ENCODE measurements at places on chromosomes 5 and 9.

DNA sequence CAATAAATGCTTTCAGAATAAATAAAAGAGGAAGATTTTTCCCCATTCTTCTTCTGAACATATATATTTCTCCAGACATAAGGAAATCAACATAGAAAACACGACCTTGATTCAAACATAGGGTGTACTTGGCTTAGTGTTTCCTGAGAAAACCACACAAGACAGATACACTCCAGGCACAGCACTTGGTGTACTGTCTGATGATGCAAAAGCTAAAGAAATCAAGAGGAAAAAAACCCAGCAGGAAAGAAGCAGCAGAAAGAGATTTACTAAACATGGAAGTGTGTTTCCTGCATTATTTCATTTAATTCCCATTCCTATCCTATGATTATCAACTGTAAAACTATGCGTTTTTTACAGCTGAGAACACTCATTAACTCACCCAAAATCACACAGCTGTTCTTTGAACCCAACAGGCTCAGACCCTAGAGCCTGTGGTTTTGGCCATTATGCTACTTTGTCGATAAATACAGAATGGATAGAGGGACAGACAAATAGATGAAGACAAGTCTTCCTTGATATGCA is 46.1 kb downstream of the NIPAL4 start:
- DNase-seq: no peak

GRCh38 chr9:72589667-72590521 is 68.5 kb downstream of the TMC1 start:
- DNase-seq: no peak

DNA sequence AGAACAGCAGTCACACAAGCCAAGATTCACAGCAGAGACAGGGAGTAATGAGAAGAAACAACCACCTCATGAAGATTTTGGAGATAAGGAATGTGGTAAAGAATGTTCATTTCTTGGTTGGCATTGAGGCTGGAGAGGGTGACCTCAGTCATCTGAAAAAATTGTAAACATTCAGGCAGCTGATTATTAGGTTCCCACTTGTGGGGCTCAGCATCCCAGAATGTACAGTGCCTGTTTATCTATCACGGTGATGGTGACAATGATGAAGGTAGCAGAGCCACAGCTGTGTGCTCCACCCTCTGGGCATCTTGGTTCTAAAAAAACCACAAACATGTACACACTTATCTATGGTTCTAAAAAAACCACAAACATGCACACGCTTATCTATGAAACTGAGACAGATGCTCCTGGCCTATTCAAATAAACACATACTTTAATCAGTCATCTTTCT is 143.9 kb upstream of the MOCS2 start:
- DNase-seq: no peak

GRCh38 chr9:114327749-114328148 is 1.9 kb upstream of the ORM2 start:
- DNase-seq: no peak

GRCh38 chr9:120901755-120902568 is 24.6 kb downstream of the TRAF1 start:
- no peak for DNase-seq

DNA sequence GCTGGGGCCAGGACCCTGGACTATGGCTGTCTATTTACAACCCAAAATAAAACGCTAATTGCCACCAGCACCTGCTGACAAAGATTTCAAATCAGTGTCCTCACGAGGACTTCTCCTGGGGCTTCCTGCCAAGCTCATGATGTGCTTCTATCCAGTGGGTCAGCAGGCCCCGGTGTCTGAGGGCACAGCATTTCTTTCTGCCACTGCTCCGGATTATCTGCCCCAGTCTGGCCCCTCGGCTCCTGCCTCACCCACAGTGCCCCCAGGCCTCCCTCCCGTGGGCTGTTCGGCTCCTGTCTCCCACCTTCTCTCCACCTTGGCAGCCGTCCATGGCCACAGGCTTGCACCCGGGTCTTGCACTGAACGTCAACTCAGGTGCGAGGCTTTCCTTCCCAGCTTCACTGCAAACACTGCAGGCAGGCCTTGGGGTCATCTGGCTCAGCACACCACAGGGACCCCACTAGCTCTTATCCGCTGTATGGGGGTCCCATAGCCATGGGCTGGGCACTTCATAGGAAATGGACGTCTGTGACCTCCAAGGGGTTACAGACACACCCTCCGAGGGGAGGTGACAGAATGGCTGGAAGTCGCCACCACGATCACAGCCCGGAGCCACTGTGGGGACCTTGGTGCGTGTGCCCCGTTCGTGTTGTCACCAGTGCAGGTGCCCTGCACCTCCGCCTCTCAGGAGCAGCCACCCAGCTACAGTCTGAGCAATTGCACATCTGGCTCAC is 43.8 kb upstream of the FCN1 start:
- peak; percentile 35 for DNase-seq

DNA sequence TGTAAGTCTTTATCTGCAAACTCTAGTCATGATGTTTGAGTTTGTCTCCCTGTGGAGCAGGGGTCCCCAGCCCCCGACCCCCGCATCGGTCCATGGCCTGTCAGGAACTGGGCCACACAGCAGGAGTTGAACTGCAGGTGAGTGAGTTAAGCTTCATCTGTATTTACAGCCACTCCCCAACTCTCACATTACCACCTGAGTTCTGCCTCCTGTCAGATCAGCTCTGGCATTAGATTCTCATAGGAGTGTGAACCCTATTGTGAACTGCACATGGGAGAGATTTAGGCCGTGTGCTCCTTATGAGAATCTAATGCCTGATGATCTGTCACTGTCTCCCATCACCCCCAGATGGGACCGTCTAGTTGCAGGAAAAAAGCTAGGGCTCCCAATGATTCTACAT is 7.0 kb downstream of the C9orf85 start:
- DNase-seq: no peak

DNA sequence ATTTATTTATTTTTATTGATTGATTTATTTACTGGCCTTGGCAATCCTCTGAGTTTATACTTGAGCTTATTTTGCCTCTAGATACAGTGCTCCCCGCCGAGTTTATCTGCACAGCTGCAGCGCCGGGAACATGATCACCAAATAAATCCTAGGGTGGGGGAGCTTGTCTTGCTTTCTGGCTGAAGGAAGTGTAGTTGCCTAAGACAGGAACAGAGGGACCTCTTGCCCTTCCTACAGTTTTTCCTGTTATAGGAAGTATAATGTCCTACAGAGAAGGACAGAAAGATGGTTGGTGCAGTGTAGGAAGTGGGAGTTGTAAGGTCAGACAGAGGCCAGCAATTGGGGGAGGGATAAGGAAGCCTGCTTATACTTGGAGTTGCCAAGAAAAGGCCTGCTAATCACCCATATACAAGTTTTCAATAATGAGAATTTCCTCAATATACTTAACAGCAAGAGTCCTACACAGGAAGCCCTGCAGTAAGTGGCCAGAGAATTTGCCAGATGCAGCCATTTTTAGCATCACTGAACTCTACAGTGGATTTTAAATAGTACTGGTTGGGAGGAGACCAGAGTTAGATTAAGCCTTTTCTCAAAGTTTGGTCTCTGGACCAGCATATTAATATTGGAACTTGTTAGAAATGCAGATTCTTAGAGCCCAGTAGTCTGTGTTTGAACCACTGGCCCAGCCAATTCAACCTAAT is 7.7 kb downstream of the AOPEP start:
- DNase-seq: no peak

- no peak for DNase-seq
Observed at GRCh38 chr9:35915681-35916294, 6.5 kb downstream of the SPAAR start.

DNA sequence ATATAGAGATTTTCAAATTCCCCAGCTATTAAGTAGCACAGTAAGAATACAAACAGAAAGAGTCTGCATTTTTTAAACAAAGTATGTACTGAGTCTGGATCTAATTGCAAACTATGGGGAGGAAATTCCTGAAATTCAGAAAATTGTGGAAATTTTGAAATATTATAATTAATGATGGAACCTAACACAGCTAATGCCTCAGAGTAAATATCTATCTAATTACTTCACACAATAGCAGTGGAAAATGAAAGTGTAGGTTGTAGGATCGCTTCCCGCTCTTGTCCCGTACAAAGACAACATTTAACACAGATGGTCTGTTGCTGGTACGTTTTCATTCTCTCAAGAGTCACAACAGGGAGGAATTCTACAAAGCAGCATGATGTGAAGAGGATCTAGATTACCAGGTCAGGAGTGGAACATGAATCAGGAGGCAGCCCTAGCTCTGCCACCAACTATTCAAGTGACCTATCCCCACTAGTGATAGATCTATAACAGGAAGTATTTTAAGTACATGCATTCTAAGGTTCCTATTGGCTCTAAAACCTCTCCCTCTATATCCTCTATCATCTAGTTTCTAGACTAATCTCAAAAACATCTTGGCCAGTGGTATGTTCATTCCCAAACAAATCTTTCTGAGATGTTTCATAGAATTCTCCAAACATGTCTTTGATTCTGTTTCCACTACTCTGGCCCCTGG is 58.9 kb upstream of the GRAMD2B start:
- no peak for DNase-seq

- no peak for DNase-seq
Observed at GRCh38 chr9:84759300-84759750, 89.8 kb downstream of the NTRK2 start.

GRCh38 chr5:60248901-60249300 is 355.4 kb upstream of the PDE4D start:
- DNase-seq: no peak

- DNase-seq: no peak
Observed at GRCh38 chr9:85603936-85604335, 137.8 kb downstream of the AGTPBP1 start.

DNA sequence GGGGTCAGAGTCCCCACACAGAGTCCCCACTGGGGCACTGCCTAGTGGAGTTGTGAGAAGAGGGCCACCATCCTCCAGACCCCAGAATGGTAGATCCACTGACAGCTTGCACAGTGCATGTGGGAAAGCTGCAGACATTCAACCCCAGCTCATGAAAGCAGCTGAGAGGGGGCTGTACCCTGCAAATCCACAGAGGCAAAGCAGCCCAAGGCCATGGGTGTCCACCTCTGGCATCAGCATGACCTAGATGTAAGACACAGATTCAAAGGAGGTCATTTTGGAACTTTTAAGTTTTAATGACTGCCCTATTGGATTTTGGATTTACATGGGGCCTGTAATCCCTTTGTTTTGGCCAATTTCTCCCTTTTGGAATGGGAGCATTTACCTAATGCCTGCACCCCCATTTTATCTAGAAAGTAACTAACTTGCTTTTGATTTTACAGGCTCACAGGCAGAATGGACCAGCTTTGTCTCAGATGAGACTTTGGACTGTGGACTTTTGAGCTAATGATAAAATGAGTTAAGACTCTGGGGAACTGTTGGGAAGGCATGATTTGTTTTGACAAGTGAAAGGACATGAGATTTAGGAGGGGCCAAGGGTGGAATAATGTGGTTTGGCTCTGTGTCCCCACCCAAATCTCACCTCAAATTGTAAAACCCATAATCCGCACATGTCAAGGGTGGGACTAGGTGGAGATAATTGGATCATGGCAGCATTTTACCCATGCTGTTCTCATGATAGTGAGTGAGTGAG is 56.3 kb upstream of the ITGA1 start:
- DNase-seq: no peak

GRCh38 chr5:130216286-130216685 is 312.0 kb downstream of the CHSY3 start:
- DNase-seq: no peak

DNA sequence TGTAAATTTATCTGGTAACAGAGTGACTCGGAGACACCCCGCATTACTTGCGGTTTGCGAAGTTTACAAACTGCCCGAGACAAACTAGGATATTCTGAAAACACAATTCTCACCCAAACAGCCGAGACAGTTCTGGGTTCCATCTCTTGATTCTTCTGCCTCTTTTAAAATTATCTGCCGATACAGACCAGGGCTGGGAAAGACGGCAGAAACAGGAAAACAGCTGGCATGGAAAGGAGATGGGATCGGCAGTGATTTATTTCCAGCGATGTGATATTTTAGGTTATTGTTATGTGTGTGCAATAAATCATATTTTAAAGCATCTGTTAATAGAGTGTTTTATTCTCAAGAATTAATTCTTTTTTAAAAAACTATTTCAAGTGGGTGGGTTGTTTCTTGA is 93.3 kb upstream of the LMX1B start:
- DNase-seq: no peak

- DNase-seq: no peak
Observed at GRCh38 chr5:150765799-150766169, 7.0 kb upstream of the DCTN4 start.

DNA sequence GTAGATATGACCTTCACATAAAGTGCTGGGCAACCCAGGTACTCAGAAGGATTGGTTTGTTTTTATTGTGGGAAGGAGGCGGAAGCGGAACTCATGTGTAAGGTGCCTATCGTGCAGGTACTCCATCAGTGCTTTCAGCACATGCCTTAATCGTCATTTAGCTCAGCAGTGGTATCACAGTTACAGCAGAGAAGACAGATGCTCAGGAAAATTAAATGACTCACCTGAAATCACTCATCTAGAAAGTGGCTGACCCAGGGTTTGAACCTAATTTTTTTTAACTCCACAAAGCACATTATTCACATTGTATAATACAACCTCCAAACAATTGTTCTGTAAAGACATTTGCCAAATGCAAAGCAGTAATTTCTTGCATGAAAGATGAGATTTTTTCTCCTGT is 2.2 kb downstream of the C5orf46 start:
- DNase-seq: no peak

DNA sequence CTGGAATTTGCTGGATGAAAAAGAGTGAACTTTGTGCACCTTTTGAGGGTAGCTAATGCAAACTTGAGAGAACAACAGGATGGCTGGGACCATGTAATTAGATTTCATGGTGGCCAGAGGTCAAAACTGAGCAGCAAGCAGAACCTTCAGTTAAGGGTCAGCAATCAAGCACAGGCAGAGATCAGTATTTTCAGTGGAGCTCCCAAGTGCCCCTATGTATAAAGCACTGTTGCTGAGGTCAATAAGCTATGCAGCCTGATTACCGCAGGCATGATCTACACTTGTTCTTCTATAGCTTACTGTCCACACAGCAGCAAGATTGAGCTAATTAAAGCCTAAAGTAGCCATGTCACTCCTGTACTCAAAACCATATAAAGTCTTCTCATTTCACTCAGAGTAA is 62.1 kb upstream of the TMC1 start:
- DNase-seq: no peak

GRCh38 chr9:15142878-15143534 is 164.0 kb downstream of the TTC39B start:
- DNase-seq: no peak

DNA sequence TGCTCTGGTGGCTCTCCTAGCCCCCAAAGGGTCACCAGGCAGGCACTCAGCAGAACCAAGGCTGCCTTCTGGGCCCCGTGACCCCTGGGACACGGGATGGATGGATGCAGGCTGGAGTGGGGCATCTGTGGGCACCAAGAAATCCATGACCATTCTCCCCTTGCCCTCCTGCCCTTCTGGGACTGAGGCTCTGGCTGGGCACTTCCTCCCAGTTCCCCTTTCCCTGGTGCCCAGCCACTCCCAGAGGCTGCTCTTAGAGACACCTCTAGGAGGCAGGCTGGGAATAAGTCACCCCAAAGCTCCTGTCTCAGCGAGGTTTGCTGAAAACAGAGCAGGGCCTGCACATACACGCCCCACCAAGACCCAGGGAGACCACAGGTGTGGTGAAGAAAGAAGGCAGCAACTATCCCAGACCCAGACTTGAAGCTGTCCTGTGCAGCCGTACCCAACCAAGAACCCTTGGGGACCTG is 943 bp downstream of the STING1 start:
- no peak for DNase-seq

Data from dorsolateral prefrontal cortex (tissue), 122 donors.